GM12878 (cell line): ENCODE measurements at places on chromosomes 2 and 18. TPM values are rescaled to one million over a fixed set of nuclear protein-coding genes. Genes with fewer than 3 reads are reported as not detected.
A peak's percentile ranks its signal among the peaks of the same experiment; 100 is the strongest.

DNA sequence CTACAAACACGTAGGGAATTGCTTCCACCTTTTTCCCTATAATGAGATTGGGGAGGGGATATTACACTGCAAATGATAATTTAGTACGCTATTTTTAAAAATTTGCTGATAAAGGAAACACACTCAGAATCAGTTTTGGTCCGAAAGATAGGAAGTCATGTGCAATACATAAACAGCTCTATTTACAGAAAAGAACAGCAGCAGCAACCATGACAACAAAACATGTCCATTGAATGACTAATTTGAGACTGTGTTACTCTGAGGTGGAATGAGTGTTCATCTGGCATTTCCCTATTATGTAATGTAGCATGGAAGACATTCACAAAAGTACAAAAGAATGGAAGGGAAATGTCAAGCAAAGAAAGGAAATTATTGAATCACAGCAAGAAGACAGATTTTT lies 337.2 kb downstream of the NBAS start:
- DNase-seq: no peak

DNA sequence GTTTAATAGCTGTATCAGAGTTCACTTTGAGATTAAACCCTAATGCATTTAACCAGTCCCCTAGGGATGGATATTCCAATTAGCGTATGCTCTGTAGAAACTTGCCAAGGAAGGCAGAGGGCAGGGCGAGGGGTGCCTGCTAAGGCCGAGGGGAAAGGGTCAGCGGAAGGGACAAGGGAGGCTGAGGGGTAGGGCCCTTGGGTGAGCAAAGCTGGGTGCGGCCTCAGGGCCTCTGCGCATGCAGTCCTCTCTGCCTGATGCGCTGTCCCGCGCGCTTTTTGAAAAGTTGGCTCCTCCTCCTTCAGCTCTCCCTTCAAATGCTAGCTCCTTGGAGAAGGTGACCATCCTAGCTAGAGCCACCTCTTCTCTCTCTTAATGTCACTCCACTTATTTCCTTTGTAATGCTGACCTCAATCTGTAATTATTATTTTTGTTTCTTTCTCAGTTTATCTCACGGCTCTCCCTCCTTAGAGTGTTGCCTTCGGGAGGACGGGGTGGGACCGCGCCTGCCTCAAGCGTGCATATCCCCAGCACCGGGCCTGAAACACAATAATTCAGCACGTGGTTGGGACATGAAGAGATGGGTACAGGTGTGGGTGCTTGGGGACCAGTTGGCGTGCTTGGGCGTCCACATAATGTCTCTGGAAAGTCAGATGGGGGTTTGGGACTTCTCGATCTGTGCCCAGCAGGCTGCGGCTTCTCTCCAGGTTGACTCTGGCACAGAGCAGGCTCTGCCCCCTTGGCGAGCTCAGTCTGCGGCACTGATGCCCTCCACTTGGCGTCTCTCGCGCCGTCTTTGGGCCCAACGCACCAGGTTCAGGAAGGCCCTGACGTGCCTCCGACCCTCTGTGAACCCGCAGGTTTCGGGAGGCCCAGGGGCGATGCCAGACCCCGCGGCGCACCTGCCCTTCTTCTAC lies 10.0 kb downstream of the ZAP70 start:
- DNase-seq: no peak

GRCh38 chr2:161391737-161392506 lies 24.2 kb upstream of the TBR1 start:
- DNase-seq: peak; percentile 26

Gene METTL4
- total RNA-seq: 7.7 and 9.6 TPM in 2 replicates

GRCh38 chr2:71113843-71114242 lies 16.2 kb downstream of the MCEE start:
- DNase-seq: no peak

Gene CNDP2
- total RNA-seq: 174 and 181 TPM in 2 replicates

GRCh38 chr2:173386021-173386737 lies 31.5 kb downstream of the CDCA7 start:
- no peak for DNase-seq

DNA sequence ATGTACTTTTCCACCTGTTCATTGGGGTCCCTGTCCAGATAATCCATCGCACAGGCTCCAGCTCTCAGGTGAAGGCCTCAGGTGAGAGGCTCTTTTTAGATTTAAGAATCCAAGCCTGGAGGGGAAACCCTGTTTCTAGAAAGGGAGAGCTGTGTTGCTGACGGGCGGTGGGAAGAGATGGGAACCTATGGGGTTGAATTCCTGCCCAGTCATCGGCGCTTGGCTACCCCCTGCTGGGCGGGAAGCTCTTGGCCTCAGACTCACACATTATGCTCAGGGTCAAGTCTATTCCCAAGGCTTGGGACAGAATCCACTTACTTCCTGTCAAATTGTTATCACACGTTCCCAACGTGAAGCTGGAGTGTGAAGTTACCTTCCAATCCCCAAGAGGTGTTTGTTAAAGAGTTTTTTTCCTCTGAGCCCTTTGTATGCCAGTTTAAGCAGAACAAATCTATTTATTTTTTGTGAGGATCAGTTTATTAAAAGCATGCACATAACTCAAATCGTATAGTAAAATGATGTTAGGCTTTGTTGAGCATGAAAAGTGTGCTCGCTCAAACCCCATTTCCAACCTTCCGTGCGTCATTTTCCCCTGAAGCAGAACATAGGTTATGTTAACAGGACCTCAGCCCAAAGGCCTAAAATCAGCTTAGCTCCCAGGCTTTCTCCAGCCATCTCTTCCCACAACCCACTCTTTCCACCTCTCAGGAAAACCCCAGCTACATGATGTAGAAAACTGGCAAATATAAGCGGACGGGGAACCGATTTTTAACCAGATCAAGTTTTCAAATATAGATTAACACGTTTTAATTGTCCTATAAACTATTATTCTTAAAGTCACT lies 181.7 kb upstream of the ETAA1 start:
- no peak for DNase-seq

Gene GREB1
- 0.69 and 2.1 TPM in 2 replicates for total RNA-seq

- no peak for DNase-seq
These were observed 38.8 kb downstream of the PPP4R1 start for GRCh38 chr18:9575558-9575957.

Gene ANKRD30BL
- total RNA-seq: 0.05 TPM in 1 of 2 replicates, not detected in the other

Gene ACVR2A
- 1.7 and 2.3 TPM in 2 replicates for total RNA-seq

DNA sequence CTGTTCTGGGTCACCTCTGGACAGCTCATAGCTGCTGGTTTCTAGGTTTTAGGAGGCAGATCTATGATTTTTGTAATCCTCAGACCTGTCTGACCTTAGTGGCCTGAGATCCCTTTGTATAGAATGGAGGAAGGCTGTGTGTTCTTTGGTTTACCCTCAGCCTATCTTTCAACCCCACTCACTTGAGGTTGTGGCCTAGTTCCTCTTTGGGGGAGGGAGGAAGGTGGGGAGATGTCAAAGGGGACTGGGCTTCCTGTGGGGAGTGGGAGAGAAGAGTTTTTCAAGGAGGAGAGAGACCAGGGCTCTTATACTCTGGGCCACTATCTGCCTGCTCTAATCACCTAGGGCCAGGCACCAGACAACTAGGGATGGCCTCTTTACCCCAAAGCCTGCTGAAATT lies 28.5 kb downstream of the SEMA4F start:
- no peak for DNase-seq

GRCh38 chr2:95266781-95267430 lies 7.3 kb upstream of the PROM2 start:
- no peak for DNase-seq

DNA sequence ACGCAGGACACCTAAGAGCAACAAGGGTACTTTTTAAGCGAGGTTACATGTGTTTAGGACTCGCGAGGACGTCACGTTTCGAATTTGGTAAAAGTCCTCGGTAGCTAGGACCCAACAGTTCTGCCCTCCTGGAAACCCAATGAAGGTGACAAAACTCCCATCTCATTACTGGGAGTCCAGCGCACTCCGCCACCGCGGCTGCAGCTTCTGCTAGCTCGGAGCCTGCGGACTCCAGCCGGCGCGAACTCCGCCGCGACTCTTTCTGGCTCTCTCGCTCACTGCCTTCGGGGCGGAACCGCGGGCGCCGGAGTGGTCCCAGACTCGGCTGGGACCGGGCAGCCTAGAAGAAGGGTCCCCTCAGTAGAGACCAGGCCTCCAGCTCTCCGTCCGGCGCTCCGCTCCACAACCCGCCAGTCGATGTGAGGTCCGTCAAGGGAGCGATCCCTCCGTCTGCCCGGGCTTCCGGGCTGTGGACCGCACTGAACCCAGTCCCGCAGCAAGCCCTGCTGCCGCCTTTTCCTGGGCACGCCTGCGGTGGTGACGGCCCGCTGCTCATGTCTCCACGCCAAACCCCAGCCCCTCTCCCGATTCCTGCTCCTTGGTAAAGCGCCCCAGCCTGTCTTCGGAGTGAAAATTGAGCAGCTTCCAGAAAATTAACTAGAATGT lies 3.0 kb upstream of the OSR1 start:
- no peak for DNase-seq

DNA sequence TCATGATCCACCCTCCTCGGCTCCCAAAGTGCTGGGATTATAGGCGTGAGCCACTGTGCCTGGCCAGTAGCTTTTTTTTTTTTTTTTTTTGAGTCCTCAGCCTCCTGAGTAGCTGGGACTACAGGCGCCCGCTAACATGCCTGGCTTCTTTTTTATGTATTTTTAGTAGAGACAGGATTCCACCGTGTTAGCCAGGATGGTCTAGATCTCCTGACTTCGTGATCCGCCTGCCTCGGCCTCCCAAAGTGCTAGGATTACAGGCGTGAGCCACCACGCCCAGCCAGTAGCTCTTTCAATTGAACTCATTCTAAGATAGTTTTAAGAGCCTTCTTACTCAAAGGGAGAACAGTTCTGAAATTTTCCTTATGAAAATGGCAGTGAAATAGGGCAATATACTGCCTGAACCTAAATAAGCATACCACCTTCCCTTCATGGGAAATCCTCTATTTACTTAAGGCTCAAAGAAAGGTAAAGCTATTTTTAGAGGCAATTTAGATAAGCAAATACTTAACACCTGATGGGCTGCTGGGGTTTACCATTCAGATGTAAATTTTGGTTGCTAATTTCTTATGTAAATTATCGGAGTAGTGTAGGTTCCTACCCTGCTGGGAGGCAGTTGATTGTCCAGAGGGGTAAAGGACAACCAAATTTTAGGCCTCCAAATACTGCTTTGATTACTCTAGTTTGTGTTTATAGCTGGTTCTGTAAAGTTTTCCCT lies 144.7 kb downstream of the GREB1L start:
- DNase-seq: no peak
